ENCODE measurements at places on chromosomes 3 and 15.

- DNase-seq = no peak
These were observed 133.1 kb upstream of the LRRN1 start for GRCh38 chr3:3665961-3666640.

DNA sequence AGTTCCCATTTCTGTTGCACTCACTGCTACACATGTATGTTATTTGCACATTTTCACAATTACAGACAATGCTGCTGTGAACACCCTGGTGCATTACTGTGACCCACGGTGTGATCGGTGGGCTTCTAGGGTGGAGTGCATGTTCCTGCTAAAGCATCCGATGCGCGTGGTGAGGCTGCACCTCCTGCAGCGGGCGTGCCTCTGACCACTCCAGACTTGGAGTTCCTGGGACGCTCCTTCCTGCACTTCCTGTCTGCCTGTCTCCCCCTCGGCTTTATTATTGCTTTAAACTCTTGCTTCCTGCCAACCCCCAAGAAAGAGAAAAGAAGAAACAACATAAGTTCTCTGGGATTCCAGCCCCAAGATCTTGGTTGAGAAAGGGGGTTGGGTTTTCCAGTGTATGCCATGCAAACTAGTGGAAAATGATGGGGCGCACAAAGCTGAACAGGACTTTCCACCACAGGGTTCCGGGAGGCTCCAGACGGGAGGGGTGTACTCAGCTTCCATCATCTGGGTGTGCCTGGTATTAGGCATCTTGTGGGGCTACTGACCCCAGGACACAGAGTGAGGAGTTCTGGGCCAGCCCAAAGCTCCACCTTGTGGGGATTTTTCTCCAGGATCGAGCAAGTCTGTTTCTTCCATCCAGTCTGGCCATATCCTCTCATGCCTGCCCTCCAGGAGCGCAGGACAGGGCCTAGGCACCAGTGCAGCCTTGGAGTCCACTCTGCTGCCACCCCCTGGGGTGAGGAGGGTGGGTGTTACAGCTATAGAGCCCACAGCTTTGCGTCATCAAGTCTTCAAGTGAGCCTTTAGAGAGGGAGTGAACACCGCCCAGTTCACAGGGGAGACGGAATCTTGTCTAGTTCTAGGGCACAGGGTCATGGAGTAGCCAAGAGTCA, 11.2 kb downstream of the RPL32 start:
- no peak for DNase-seq

DNA sequence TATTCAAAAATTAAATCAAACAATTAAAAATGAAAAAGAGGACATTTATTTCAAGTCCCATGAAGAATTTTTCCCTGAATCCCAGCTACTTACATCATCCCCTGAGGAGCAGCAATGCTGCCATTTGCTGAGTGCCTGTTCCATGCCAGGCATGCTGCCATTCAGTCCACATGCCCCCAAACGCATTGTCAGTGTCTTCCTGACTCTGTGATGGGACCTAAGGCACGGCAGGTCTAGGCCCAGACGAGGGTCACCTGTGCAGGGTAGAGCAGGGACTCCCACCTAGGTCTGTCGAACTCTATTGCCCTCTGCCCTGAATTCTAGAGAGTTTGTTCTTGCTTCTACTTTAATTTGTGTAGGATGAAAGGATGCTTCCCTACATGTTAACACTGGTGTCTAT, 7.0 kb downstream of the PSTPIP1 start:
- DNase-seq = no peak

GRCh38 chr15:42045211-42045615, 24.4 kb upstream of the PLA2G4E start:
- DNase-seq = no peak

DNA sequence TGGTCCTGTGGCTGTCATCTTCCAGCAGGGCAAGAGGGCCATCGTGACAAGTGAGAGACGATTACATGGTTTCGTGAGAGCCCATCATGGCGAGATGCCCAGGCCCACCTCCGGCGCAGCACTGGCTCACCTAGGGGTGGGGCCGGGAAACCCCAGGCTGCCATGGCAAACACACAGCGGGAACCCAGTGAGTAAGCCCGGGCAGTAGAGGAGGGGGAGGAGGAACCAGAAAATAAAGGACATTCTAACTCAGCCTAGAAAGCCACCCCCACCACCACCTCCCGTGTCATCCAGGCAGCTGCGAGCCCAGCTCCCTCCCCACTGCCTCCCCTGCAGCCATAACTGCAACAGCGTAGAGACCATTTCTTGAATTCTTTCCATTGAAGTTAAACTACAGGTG, 52.3 kb downstream of the PCSK6 start:
- no peak for DNase-seq

GRCh38 chr3:122618614-122619013, 41.2 kb downstream of the PARP15 start:
- DNase-seq = no peak

DNA sequence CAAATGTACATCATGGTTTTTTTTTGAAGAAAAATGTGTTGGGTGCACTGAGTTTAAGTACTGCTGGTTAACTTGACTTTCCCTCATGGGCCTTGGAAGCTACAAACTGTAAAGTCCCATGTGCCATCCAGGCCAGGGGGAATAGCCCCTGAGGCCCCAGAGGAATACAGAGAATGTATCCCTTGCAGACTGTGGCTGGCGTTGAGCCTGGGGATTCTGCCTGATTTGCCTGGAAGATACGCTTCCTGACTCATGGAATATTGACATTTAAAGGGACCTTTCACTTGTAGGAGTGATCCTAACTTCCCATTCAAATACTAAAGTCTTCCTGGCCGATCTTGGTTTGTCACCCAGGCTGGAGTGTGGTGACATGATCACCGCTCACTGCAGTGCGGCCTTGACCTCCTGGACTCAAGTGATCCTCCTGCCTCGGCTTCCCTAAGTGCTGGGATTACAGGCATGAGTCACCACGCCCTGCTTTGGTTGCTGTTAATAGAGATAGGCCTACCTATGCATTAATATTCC, 42.0 kb downstream of the ADAMTSL3 start:
- no peak for DNase-seq

DNA sequence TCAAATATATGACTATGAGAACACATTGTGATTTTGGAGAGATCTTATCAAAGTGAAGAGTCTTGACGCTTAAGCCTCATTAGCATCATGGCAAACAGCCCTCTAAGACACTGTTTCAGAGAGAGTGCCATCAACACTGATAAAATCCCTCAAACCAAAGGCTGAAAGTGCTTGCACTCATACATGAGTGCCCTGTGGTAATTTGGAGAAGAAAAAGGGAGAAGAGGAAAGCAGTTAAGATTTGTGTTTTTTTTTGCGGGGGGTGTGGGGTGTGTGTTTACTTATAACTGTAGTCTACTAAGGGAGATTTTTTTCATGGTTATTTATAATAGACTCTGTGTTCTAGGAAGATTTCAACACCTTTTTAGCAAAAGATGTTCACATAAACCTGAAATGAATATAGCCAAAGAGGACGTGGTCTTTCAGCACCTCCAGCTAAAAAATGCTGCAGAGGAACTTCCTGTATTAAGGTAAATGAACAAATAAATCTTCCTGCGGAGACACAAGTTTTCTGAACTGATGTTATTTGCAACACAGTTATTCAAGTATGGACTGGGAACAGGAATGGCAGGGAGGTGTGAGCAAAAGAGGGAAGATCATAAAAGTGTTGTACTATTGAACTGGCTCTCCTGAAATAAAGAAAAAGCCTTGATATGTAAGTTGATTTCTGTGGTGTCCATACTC, 81.9 kb upstream of the TGFBR2 start:
- no peak for DNase-seq

DNA sequence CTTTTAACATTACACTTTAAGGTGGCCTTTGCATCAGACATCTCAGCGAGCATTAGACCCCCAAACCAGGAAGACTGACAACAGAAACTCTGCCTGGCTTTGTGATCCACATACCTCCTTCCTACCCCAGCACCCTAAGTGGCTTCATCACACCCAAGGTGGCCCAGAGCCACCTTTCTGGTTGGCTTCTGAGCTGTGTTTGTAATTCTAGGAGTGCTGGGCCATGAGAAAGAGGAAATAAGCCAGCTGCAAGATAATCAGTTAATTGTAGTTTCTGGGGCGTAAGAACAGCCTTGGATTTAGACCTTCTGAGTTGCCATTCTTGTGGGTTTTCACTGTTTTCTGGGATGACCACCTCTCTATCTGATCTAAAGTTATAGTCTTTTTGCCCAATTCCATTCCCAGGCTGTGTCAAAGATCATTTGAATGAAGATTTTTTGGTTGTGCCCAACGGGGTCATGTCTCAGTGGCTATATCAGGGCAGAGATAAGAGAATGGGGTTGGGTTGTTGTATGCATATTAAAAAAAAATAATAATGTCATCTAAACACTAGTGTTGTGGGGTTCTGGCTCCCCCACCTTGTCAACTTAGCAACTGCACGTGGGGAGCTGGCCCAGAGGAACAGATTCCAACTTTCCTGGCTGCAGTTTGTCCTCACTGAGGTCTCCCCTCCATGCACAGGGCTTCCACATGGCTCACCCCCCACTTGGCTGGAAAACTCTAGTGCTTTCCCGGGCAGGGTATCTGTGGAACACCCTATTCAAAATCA, 234.8 kb upstream of the WNT5A start:
- no peak for DNase-seq

- no peak for DNase-seq
These were observed 41.8 kb upstream of the MRPL3 start for GRCh38 chr3:131544557-131544956.

- no peak for DNase-seq
These were observed 53.7 kb downstream of the CCDC54 start for GRCh38 chr3:107430996-107431245.

- no peak for DNase-seq
These were observed 3.1 kb downstream of the ZNF710 start for GRCh38 chr15:90004252-90004651.

DNA sequence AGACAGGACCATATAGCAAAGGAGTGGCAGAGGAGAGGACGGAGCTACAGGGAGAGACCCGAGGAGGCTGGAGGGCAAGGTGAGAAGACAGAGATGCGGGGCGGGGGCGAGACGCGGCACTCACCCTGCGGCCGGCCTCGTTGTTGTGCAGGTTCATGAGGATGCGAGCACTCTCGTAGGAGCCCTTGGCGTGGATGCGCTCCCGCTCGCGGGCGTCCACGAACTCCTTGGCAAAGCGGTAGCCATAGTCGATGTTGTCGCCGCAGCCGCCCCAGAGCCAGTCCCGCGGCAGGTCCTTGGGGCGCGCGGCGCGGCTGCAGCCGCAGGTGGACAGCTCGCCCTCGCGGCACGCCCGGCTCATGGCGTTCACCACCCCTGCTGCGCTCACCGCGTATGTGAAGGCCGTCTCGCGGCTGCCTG, 12.9 kb downstream of the WNT5A start:
- no peak for DNase-seq

DNA sequence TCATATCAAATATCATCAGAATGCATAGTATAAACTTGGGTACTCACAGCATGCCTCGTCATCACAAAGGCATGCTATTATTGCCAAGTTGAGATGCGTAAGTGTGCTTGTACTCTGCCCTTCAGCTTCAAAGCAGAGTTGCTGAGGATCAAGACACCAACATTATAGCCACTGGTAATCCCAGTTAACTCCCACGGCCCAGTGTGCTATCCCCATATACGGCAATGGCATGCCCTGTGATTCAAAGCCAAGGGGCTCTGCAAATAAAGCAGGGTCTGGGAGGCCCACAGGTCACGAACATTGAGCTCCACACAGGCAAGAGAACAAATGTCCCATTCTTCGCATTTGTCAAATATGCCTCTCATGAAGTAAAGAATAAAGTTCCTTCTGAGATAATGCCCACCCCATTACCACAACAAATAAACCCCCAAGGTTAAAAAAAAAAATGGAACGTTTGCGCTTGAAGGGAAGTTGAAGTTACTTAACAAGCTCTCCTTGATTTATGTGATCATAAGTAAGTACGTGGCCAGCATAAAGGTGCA, 298.1 kb upstream of the NECTIN3 start:
- DNase-seq = no peak

DNA sequence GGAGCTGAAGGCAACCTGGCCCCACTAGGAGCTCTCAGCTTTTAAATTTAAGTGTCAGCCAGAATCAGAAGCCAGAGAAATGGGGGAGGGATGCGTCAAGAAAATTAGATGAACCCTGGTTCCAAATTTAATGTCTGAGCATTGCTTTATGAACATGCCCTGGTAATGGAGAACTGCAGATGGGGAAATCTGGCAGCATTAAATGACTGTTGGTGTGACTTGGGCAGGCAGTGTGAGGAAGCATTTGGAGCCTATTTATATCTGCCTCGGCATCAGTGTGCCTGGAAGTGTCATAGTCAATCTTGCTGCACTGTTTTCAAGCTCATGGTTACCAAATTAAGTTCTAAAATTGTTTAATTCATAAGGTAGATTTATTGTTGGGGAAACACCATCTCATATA, 29.0 kb downstream of the NME9 start:
- no peak for DNase-seq

DNA sequence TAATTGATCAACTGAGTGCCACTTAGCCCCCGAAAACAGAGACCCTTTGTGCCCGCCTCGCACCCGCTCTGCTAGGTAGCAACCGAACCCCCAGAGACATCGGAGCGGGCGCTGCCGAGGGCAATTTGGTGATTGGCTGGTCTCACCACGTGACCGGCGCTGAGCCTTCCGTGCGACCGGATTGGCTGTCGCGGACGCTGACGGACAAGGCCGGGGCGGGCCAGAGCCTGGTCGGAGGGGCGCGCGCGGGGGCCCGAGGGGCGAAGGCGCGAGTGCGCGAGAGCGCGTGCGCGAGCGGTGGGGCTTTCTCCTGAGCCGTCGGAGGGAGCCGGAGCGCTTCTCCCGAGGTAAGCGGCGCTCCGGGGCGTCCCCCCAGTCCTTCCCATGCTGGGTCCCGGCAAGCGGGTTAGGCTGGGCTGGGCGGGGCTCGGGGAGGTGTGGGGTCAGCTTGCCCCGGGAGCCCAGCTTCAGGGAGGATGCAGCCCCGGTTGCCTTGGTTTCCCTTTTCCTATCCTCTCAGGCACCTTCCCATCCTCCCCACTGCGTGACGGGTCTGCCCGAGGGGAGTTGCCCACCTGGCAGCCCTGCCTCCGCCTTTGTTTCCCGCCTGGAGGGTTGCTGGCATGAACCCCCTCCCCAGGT, at the start of gene TMEM108:
Gene TMEM108, plus strand, starts transcription at position 303 of the 642 bp plus-strand sequence.
- DNase-seq = no peak

- DNase-seq = no peak
These were observed 17.6 kb upstream of the SIN3A start for GRCh38 chr15:75468913-75469598.

- DNase-seq = no peak
These were observed 24.1 kb upstream of the MECOM start for GRCh38 chr3:169687603-169688002.

GRCh38 chr3:72665701-72666446, 182.4 kb downstream of the SHQ1 start:
- peak; percentile 17 for DNase-seq

GRCh38 chr3:12986986-12987385, 86.2 kb downstream of the IQSEC1 start:
- DNase-seq = no peak

GRCh38 chr3:64983583-64984359, 296.0 kb upstream of the ADAMTS9 start:
- no peak for DNase-seq

DNA sequence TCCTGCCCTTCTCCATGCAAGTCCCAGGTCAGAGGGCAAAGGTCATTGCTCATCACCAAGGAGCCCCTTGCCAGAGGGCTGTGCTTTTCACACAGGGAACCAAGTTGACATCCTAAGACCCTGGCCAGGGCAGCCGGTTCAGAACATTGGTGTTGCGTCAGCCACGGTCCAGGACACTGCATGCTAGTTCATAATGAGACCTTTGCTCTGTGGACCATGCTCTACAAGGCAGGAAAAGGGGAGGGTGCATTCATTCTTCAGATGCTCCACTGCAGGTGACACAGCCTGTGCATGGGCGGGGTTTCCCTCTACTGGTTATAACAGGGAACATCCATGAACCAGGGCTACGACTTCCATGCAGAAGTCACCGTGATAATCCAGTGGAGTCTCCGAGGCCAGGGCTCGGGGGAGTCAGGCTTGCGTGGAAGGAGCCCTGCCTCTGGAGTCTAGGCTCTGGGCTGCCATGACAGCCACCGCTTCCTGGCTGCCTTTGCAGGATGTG, 81.6 kb downstream of the OCA2 start:
- DNase-seq = no peak
